Muscle of back (tissue), 13 donors: ENCODE measurements at places on chromosomes 6 and 20.

DNA sequence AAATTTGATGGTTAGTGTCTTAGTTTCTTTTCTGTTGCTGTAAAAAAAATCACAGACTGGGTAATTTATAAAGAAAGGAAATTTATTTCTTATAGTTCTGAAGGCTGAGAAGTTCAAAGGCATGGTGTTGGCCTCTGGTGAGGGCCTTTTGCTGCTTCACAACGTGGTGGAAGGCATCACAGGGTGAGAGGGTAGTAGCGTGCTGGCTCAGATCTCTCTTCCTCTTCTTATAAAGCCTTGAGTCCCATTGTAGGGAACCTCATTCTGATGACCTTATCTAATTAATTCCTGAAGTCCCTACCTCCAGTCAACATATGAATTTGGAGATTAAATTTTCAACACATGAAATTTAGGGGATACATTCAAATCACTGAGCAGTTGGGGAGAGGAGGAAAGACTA lies 62.0 kb downstream of the ARID1B start:
- DNase-seq: no peak

DNA sequence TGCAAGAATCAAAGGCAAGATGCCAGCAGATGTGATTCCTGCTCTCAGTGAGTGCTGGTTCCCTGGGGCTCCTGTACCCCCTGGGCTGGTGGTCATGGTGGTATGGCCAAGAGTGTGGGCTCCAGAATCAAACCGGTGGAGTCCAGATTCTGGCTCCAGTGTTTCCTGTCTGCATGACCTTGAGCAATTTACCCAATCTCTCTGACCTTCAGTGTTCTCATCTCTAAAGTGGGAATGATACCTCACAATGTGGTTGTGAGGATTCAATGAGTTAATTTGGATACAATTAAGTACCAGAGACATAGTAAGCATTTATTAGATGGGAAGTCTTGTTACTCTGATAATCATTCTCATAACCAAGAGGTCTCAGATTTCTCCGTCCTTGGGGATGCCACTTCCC lies 218.4 kb upstream of the JARID2 start:
- no peak for DNase-seq

DNA sequence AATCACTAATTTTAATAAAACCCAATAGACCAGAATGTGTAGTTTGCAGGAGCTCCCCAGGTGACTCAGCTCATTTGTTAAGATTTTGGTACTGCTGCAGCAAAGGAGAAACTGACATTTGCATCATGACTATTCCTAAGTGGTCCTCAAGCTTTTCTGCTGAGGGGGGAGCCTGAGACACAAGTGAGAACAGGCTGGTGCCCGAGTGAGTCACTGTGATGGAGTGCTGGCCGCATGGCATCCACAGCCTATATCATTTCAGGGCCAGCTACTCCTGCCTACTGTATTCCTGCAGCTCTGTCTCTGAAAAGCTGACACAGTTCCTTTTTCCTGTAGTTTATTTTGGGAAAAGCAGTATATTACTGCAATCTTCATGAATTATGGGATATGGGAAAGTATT lies 113.7 kb upstream of the ENPP5 start:
- DNase-seq: no peak

DNA sequence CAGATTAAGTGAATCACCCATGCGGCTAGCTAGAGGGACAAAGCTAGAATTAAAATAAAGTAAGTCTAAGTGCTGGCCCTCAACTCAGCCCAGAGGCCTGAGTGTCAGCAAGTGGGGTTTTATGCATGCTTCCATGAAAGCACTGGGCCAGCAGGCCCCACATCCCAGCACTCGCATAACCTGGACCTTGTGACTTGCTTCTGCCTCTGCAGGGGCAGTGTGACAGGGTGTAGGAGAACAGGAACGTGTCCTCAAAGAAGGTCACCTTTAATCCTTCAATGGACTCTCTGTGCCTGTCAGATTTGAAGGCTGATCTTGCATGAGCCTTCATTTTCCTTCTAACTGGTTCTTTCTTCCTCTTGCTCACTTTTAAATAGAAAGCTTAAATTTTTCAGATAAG lies 183.4 kb downstream of the ALDH8A1 start:
- no peak for DNase-seq

DNA sequence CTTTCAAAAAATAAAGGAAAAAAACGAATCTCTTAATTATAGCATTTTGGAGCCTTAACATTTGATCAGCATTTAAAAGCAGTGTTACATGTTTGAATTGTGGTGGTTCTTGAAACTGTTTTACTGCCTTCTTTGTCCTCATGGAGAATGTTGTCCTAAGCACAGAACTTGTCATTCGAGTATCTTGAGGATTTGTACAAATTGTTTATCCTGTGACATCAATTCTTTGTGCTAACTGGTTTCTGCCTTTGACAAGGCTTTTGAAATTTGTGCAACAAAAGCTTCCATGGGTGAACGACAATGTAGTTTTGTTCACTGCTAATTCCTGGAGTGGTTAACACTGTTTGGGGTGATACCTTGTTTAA lies 130.8 kb downstream of the SCAF8 start:
- DNase-seq: no peak

DNA sequence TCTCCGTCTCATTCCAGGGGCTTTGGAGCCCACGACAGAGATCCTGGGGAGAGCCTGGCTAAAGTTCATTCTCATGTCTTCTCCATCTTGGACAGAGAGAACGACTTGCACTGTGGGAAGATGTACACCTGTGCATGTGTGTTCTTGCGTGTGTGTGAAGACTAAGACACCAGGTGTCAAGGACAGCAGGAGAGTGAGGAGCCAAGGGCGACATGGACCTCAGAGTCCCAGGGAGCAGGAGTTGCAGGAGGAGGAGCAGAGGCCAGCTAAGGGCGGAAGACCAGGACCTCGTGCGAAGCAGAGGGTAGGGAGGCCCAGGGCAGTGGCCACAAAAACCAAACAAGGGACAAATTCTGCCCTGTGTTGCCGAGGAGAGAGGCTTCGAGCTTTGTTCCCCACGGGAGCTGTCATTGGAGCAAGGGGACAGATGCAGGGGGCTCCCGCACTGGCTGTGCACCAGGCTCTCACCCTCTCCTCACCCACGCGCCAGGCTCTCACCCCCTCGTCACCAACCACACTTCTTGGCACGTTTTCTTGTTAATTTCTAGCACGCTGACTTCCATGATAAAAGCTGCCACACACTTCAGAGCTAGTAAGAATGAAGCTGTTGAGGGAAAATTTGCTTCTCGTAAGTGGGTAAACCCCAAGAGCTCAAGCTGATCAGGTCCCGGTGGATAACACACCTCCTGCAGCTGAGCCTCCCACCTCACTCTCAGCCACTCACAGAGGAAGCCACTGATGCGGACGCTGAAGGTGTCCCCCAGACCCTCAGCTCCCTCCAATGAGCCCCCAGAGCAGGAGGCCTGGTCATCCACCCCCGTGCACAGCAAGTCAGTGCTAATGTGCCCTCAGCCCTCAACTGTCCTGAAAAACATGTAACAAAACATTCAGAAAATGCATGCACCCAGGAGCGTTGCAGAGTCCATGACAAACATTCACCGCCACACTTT lies 62.6 kb downstream of the DLL1 start:
- DNase-seq: no peak

DNA sequence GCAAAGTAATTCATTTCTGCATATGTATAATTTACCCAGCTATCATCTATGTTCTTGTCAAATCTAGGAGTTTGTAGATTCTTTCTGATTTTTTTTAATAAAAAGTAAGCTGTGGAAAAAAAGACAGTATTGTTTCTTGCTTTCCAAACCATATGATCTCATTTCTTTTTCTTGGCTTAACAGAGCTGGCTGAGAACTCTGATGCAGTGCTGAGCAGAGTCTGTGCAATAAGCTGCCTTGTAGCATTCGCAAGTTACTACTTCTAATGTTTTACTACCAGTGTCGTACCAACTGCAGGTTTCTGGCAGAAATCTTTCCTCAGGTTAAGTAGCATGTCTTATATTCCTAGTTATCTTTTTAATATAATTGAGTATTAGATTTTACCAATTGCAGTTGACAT lies 15.6 kb downstream of the RRBP1 start:
- peak; percentile 74 for DNase-seq

GRCh38 chr6:158622545-158623190 lies 21.9 kb downstream of the DYNLT1 start:
- DNase-seq: no peak

- DNase-seq: no peak
These were observed 14.5 kb upstream of the PSMG4 start for GRCh38 chr6:3244003-3244831.
